ENCODE measurements at places on chromosomes 2 and 18.

GRCh38 chr2:28445448-28446258, 50.2 kb upstream of the PLB1 start:
- DNase-seq: peak; percentile 64

DNA sequence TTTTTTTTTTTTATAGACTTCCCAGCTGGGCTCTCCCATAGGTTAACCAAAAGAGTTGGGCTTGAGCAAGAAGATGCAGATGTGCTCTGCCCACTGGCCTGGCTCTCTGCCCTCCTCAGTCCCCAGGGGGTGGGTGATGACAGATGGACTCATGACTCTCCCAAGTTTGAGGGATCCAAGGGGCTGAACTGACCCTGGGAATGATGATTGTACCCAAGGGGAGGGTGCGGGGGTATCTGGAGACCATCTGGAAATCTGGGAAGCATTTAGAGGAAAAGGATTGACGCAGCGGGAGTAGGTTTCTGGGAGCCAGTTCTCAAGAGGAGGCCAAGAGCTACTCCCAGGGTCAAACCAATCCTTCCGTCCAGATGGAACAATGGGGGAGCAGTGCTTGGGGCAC, 330.8 kb downstream of the CYP26B1 start:
- DNase-seq: no peak

- DNase-seq: peak; percentile 20
Measured at GRCh38 chr2:236568068-236568921, 1.3 kb upstream of the ACKR3 start.

- DNase-seq: no peak
Measured at GRCh38 chr2:199968126-199968525, 12.7 kb downstream of the MAIP1 start.

DNA sequence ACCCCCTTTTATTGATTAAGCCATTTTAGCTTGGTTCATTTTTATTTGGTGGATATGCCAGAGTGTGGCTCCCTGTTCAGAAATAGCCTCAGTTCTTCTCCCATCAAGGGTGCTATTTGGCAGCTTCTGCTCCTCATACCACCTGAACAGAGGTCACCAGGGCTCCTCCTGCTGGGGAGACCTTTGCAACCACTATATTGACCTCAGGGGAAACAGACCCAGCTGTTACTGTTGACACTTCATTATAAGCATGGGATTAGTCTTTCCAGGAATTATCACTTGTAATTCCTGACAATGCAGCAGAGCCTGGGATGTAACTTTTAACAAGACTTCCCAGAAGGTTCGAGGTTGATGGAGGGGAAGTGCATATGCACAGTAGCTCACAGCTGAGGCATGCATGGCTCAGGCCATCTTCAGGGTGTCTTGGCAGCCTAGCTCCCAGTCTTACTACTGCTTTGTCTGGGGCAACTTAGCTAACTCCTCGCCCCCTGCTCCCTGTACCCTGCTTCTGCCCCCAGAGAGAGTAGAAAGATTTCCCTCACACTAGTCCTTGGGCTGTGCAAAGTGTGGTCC, 239.4 kb upstream of the SPRED2 start:
- DNase-seq: no peak

- DNase-seq: no peak
Measured at GRCh38 chr18:25724121-25724520, 366.3 kb downstream of the SS18 start.

DNA sequence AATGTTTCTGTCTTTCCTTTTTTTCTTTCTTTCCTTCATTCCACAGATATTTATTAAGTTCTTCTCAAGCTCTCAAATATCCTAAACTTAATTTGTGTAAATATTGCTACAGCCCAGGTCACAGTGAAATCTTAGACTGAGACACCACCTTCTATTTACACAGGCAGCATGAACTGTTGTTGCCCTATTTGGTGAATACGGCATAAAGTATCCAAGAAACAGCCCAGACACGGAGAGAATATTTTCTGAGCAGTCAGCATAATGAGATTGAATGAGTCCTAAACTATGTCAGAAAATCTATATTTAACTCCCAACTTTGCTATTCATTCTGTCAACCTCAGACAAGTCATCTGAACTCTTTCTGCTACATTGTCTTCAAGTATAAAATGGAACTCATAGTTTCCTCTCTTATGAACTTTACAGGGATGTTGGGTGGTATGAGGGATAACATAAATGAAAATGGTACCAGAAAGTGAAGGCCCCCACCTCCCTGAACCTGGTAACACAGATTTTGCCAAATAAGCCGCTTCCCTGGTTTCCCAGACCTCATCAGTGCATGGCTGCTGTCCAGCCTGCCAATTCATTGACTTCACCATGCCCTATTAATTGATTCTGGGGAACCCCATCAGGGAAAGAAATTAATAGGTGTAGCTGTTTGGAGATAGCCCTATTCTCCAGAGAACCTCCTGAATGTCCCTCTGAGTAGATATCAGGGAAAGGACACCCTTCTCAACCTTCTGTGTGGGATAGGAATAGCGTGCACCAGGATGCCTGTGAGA, 235.9 kb downstream of the SETBP1 start:
- DNase-seq: no peak

- DNase-seq: no peak
Measured at GRCh38 chr2:111094691-111095090, 26.0 kb upstream of the BCL2L11 start.

GRCh38 chr2:197915548-197916265, 111.3 kb downstream of the PLCL1 start:
- no peak for DNase-seq
